ENCODE measurements at places on chromosomes 7 and 10.
A peak's percentile ranks its signal among the peaks of the same experiment; 100 is the strongest.

- peak; percentile 91 for DNase-seq
Measured at GRCh38 chr7:155291045-155291530, 6.6 kb upstream of the INSIG1 start.

- DNase-seq, result no peak
Measured at GRCh38 chr10:9681655-9682054, 1336.0 kb upstream of the CELF2 start.

DNA sequence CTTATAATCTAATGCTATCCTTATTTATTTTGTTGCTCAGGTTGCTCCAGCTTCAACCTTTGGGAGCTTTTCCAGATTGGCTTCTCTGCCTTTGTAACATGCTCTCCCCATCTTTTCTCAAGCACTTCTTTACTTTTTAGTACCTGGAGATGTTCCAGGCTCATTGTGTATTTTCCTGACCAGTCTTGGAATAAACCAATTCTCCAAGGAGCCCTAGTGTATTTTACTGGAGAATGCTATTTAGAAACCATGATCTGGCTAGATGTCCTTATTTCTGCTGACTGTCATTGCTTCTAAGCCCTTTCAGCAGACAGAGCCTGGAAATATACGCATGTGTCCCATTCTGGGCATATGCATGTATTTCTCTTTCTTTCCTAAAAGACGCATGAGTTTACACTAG lies 95.7 kb downstream of the EMX2 start:
- no peak for DNase-seq

- no peak for DNase-seq
Measured at GRCh38 chr7:157613575-157614322, 276.9 kb downstream of the DNAJB6 start.

DNA sequence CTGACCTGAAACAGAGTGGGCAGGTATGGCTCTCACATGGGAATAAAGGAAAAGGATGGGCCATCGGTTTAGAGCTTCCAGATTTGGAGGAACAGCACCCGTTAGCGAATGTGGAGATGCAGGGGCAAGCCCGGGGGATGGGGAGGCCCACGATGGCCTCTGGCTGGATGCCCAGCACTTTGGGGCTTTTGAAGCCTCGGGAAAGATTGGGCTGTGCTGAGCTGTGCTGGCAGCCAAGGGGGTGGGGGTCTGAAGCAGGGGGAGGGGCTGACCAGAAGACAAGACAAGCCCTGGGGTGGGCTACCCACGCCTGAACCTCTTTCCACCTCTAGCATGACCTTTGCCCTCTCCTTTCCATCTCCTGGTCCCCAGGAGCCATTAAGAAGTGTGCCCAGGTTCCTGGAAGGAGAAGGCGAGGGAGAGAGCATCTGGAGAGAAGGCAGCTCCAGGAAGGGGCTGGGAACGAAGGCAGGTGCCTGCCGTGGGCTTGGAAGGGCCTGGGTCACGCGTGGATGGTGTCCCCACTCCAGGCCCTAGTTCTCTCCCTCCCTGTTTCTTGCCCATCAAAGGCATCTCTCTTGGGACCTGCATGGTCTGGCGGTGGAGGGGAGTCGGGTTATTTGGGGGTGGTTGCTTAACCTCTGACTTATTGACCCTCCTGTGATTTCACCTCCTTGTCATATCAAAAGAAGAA lies 39.7 kb downstream of the JAKMIP3 start:
- DNase-seq, result no peak

DNA sequence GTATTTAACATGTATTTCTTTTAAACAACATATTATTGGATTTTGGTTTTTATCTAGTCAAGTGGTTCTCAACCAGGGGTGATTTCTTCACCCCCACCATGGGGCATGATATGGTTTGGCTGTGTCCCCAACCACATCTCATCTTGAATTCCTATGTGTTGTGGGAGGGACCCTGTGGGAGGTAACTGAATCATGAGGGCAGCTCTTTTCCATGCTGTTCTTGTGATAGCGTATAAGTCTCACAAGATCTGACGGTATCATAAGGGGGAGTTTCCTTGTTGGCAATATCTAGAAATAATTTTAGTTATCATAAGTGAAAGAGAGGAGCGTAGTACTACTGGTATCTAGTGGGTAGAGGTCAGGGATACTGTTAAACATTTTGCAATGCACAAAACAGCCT lies 37.6 kb downstream of the TMEM168 start:
- no peak for DNase-seq

GRCh38 chr7:29946428-29947186 lies 43.0 kb downstream of the SCRN1 start:
- DNase-seq, result peak; percentile 28

DNA sequence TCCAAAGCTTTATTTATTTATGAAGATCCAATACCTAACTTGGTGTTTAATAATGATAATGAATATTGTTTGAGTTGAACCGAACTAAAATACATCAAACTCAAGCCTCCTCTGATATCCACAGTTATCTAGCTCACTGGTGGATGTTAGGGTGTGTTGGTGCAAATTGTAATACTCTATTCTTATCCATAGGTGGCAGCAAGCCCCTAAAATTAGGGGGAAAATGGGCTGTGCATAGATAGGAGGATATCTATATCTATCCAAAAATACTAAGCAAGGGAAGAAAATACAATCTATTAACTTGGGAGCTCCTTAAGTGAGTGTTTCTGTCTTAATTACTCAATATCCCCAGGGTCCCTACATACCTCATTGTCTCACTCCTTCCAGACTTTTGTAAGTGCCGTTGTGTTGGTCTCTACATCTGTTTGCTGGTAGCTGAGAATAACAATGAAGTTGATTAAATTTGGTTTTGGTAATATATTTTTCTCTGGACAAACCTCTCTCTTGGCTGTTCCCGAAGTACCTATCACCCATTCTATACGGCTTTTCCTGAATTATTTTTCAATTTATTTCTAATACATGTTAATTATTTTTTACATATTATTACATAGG lies 55.0 kb upstream of the VWDE start:
- DNase-seq, result peak; percentile 74

- no peak for DNase-seq
Measured at GRCh38 chr10:8104005-8104404, 49.5 kb downstream of the GATA3 start.

GRCh38 chr7:79741684-79742083 lies 288.2 kb upstream of the MAGI2 start:
- peak; percentile 12 for DNase-seq

DNA sequence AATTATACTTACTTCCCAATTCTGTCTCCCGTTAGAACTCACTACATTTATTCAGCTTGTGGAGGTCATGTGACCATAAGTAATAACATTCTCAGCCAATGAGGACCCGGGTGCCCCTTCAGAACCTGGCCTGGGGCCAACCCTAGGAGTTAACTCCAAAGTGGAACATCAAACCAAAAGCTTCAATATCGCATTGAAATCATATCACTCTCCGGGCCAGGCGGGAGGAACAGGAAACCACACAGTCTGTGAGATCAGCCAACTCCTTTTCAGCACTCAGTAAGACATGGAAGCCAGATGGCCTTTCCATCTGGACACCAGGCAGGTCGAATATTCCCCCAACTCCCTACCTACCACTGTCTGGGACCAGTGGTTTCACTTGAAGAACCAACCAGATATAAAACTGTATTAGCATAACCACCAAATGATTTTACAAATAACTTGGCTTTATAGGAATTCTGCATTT lies 5.5 kb downstream of the CREB3L2 start:
- peak; percentile 68 for DNase-seq

DNA sequence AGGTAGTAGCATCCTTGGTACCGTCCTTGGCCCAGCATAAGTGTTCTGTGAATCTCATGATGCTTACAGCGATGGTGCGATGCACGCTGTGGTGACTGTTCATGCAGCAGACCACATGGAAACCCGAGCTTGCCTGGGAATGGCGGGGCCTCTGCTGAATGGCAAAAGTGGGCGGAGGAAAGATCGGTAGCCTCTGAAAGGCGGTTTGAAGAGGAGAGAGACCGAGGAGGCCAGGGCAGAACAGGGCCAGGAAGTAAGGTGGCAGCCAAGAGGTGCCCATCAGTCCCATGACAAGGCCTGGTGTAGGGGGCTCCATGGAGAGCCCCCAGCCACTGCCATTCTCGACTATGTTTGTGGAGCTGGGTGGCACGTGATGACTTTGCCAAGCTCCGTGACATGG lies 33.2 kb upstream of the CNPY1 start:
- no peak for DNase-seq

DNA sequence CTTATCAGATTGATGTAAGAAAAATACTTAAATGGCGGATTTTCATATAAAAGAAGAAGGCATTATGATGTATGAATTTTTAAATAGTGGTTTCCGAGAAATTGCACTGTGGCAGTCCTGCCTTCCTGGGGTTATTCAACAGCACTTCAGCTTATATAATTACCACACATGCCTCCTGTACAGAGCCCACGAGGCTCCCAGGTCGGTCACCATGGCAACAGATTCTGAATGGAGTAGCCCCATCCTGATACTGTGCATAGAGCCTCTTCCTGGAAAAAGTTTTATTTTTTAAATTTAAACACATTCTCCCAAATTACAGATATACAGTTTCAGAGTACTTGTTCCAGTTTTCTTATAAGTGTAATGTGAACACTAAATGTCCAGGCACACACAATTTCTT lies 15.9 kb upstream of the ASB4 start:
- no peak for DNase-seq

All from myocyte (in vitro differentiated cells).